NCI-H2107 (cell line): ENCODE measurements at places on chromosomes 16 and 17.

GRCh38 chr17:34252095-34252443 is 3.0 kb upstream of the CCL2 start:
- DNase-seq, result no peak

DNA sequence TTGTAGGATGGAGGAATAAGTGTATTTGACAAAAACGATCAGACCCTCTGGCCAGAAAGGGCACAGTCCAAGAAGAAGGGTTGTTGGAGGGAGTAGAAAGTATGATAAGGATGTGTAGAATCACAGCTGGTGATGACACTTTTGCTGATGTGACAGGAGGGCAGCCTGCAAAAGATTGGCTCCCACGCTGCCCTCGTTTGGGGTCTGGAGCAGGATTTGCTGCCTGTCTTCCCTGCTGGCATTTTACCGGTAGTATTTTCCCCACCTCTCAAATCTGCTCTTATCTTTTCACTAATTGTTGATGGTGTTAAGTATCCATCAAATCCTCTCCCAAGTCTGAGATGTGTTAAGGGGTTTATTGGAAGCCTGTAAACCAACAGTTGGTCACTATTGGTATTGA is 208.8 kb downstream of the CCDC182 start:
- DNase-seq, result no peak

DNA sequence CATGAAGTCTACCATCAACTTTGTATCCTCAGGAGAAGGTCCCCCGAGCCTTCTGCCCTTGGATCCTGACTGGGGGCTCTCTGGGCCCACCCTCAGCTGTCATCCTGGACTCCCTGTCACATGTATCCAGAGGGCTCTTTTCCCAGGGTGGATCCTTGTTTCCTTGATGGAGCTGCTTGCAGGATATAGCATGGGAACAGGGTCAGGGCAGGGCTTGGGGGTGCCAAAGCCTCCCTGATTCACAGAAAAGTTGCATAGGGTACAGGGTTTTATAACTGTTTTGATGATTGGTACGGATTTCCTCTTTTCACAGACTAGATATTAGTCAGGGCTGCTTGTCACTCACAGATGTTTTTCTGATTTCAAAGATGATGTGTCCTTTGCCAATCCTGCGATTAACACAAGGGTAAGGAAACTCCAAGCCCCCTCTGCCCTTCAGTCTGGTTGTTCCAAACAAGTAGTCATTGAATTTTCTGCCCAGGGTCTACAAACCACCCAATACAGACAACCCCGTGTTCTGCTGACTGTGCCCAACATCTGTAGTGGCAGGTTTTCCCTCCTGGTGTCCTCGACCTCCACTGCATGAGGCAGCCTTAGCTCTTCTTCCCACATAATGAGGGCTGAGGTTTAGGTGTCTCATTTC is 20.6 kb upstream of the SLC35G3 start:
- DNase-seq, result no peak

DNA sequence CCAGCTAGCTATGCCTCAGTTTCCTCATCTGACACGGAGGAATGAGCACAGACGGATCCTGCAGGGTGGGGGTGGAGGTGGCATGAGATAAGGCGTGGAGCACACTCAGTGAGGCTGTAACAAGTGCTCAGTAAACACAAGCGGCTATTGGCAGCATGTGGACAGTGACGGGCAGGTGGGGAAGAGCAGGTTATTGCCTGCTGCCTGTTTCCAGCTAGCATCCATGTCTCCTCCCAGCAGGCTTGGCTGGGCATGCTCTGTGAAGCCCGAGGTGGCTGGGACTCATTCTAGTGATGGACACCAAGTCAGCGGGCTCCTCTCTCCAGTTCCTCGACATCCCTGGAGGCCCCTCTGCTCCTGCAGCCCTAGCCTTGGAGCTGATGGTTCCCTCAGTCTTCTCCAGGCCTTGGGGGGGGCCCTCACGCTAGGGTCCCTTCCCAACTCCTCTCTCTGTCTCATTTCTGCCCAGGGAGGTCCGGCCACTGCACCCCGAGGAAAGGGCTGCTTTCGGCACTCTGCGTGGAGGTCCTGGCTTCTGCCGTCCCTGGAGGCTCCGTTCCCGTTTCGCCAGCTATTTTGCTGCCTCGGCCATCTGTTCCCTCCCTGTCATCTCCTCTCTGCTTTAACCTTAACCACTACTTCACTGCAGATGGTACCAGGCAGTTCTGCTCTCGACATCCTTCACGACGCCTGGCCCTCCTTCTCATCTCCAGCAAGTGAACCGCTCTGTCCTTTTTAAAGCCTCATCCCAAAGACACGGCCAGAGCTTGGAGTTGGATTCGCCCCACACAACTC is 6.2 kb downstream of the RTN4RL1 start:
- no peak for DNase-seq

GRCh38 chr17:43526886-43527648 is 19.1 kb downstream of the ETV4 start:
- DNase-seq, result no peak

DNA sequence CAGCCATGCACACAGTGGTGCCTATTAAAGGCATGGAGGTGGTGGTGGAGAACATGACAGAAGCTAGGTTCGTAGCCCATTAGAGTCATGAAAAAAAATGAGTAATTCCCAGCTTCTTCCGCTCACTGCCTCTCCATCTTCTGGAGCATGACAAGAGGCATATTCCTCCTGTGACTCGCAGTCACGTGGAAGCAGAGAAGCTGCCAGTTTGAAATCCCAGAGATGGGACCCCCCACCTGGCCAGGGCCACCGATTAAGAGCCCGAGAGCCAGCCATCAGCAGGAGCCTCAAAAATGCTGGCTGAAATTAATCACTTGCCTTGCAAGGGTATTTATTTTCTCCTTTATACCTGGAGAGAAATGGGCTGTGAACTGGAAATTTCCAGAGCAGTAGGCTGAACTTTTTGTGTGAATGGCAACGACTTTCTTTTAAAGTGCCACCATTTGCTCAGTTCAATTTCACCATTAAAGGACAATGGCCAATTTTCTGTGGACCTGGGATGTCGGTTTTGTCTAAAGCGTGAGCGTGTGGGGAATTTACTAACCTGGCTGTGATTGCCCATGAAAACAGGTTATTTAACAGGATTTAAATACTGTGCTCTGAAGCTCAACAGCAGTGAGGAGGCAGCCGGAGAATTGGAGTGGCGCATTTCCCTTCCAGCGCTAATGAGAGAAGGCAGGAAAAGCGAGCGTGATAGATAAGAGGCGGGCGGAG is 189.7 kb upstream of the SDK2 start:
- no peak for DNase-seq

DNA sequence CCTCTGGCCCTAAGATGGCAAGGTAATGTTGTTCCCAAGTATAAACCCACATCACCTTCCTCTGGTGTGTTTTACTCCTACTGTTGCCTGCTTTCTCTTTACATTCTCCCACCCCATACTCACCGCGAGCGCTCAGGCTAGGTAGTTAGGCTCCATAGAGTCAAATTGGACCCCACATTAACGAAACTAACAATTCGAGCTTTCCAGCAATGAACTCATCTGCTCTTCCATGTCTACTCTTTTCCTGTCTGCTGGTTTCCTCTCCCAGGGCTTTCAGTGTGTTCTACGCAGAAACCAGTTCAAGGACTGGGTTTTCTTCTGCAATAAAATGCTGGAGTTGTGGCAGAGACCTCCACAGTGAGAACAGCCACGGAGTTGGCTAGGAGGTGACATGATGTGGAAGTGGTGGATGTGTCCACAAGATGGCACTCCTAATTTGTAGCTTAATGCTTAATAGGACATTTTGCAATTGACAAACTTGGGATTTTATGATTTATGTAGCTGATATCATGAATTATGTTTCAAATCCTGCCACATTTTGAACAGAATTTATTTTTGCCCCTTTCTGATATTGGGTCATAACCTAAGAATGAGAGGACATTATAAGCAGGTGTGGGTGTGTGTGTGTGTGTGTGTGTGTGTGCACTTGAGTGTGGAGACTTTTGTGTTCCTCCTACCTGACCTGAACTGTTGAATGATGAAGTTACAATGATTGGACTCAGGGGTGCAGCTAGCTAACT is 2.2 kb upstream of the UQCRC2 start:
- no peak for DNase-seq

DNA sequence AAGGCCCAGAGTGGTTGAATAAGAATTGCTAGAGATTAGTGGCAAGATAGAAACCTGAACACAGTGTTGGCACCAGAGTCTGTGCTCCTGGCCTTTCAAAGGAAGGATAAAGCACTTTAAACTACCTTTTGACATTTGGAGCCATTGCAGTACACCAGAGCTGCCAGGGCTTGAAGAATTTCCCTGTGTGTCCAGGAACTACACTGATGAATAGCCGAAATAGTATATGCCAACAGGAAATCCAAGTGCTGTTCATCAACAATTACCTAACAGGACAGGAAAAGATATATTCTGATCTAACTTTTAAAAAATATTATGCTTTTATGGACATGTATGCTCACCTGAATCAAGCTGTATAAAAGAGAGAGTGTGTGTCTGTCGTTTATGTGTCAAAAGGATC is 5.1 kb downstream of the HEATR6 start:
- no peak for DNase-seq

DNA sequence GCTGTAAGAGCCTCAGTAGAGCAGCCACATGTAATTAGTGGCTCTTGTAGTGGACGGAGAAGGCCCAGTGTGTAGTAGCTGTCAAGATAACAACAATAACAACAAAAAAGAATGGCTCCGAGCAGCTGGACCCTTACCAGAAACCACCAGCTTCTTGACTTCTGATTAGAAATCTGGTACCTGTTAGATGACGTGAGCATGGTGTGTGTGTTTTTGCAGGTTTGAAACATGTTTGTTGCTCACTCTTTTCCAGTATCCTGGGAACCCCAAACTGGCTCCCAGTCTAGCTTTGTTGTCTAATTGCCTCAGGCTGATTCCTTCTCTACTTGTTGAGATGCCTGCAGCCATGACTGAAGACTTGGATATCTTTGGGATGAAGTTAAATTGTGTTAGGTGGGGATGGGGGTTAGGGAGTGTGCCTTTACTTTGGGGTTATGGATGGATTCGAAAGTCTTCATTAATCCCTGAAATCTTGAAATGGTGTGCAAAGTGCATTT is 21.0 kb downstream of the IGF2BP1 start:
- DNase-seq, result no peak

- no peak for DNase-seq
These were observed 110.2 kb upstream of the CACNG5 start for GRCh38 chr17:66724581-66725341.
